ENCODE measurements at places on chromosomes 7 and 10. TPM values are rescaled to one million over a fixed set of nuclear protein-coding genes. Genes with fewer than 3 reads are reported as not detected.
A peak's percentile ranks its signal among the peaks of the same experiment; 100 is the strongest.

DNA sequence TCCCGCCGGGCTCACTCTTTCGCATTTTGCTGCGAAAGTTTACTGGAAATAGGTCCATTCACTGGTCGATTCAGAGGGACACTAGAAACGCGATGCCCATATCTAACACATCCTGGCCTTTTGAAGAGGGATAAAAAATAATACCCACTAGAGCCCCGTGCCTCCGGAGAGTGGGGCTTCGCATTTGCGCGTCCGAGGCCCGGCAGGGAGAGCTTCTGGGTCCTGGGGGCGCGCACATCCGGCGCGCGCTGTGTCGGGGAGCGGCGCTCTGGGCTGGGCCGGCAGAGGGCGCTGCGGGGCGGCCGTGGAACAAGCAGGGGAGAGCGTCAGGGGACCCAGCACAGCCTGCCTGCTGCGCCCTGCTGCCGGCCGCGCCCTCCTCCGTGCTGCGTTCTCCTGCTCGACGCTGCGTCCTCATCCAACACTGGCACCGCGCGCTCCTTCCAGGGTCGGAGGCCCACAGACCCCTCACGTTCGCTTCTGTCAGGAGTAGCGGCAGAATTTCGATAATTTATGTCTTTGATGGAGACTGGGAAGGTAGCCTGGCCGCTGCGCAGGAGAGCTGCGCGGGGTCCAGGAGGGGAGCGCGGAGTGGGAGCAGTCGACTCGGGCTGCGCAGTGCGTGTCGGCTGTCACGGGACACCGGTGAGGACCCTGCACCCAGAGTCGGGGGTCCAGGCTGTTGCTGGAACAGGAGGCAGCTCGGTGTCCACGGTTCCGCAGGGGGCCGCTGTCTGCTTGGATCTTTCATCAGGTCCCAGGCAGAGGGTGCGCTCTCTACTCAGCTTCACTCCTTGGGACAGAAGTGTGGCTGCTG lies 41.5 kb upstream of the ZNF32 start:
- peak; percentile 94 for DNase-seq

DNA sequence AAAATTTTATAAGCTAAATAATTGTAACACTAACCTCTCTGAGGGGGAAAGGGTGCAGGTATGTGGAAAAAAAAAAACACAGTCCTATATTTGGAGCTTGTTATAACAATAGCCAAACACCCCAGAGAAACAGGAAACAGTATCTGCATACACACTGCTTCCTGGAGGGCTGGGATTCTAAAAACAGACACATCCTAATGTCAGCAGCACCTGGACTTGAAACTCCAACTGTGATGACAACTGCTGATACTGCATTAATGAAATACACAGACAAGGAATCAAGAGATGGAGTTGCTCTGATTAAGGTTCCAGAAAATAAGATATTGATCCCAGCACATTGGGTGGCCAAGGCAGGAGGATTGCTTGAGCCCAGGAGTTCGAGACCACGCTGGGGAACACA lies 9.3 kb downstream of the DAGLB start:
- no peak for DNase-seq

DNA sequence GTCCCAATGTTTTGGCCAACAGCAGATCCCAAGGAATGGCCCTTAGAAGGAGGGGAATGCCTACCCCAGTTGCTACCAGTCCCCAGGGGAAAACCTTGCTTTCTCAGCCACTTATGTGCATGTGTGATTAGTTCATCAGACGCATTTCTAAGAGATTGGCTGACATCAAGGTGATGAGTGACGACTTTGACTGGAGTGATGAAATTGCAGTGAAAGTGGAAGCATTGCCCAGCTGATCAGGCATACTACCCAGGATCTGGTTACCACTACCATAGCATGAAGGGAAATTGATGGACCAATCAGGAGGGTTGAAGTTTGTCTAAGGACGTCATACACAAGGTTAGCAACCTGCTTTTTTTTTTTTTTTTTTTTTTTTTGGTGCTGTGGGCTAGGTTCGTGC lies 90.3 kb upstream of the ELMO1 start:
- no peak for DNase-seq

DNA sequence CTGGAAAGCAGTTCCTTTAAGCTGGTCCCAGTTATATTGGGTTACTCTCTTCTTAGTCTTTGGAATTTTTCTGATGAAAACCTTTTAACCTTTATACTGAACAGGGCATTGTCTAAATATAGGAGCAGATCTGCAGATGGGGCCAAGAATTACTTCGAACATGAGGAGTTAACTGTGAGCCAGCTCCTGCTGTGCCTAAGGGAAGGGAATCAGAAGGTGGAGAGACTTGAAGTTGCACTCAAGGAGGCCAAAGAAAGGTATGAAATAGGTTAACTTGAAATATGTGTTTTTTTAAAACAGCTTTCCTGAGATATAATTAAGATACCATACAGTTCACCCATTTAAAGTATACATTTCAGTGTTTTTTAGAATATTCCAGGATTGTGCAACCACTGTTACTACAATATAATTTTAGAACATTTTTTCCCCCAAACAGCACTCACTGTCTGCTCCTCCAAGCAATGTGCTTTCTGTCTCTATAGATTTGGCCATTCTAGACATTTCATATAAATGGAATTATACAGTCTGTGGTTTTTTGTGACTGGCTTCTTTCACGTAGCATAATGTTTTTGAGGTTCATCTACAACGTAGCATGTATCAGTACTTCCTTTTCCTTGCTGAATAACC lies 18.9 kb downstream of the OPTN start:
- DNase-seq, result no peak

Gene RBM20
- 14.0 TPM for polyA plus RNA-seq

DNA sequence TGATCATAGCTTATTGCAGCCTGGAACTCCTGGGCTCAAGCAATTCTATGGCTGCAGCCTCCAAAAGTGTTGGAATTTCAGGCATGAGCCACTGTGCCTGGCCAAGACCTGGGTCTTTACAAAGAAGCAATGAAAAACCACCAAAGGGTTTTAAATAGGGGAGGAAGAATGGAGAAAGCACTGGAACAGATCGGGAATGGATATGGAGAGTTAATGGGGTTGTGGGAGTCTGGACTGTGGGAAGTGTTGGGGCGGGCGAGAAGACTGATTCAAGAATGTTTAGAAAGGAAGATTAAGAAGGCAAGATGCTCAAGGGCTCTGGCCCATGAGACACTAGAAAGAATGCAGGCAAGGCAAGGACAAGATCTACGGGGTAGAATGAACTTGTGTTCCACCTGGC lies 98.5 kb downstream of the CARD11 start:
- no peak for DNase-seq

DNA sequence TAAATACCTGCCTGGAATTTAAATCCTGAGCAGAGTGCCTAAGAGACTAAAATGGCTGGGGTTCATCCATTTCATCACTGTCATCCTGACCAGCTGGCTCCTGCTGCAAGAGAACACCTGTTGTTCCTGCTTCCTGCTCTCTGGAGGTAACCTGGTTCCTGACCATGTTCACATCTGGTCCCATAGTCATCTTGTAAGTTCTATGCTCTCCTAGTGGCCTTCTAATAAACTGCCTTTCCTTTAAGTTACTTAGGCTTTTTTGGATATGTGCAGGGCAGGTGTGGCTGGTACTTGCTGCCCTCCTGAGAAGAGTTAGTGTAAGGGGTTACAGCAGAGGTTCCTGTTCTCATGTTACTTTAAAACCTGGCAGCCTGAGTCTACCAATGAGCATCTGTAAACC lies 80.0 kb downstream of the NRCAM start:
- no peak for DNase-seq

Gene HOXA4
- polyA plus RNA-seq, result 24.6 TPM

DNA sequence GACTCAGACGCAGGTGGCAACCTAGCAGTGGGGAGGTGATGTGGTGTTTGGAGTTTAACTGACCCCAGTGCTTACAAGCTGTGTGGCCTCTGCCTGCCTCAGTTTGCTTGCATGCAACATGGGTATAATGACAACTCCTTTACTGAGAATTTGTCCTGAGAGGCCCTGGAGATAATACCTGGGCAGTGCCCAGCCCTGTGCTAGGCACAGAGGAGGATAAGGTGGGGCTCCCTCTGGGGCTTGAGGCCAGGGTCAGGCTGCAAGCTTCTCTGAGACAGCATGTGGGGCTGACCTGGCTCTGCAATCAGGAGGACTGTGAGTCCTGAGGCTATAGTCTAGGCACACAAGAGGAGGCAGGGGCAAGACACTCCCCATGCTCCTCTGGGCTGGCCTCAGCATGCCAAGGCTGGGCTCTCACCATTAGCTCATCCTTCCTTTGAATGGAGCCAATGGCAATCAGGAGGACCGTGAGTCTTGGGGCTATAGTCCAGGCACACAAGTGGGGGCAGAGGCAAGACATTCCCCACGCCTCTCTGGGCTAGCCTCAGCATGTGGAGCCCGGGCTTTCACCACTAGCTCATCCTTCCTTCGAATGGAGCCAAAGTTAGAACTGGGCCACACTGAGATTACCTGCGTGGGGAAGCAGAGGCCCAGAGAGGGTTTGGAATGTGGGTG lies 147.9 kb downstream of the RPS24 start:
- no peak for DNase-seq

DNA sequence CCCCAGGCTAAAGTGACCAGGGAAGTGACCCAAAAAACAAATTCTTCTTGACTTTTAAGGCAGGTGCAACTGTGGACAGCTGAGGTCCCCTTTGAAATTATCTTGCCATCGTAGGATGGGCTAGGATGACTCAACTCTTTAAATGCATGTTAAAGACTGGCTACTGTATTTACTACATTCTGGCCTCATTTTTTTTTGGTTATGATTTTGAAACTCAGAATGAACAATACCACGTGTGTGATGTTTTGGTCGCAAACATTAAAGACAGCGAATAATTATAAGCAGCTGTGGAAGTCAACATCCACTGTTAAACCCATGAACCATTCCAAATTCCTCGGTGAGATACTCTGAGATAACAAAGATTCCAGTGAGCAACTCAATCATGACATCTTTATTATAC lies 1.2 kb upstream of the SLC13A4 start:
- no peak for DNase-seq

DNA sequence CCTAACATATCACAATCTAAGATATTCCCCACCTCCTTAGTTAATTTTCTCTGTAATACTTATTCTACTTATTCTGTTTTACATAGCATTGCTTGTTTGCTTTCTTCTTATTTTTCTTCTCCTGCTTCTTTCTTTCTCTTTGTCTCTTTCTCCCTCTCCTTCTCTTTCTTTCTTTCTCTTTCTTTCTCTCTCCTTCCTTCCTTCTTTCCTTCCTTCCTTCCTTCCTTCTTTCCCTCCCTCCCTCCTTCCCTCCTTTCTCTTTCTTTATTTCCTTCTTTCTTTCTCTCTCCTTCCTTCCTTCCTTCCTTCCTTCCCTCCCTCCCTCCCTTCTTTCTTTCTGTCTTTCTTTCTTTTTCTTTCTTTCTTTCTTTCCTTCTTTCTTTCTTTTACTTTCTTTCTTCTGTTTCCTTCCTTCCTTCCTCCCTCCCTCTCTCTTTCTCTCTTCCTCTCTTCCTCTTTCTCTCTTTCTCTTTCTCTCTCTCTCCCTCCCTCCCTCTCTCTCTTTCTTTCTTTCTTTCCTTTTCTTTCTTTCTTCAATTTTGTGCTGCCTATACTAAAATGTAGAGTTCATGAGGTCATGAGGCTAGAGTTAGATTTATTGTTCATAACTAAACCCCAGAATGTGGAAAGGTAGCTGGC lies 445.4 kb downstream of the GATA3 start:
- DNase-seq, result no peak

Measured in hindlimb muscle (tissue), 1 donor.